ENCODE measurements at places on chromosomes 16 and 17. TPM values are rescaled to one million over a fixed set of nuclear protein-coding genes. Genes with fewer than 3 reads are reported as not detected.

TEX14 gene
- under 0.01 TPM for total RNA-seq

GGNBP2 gene
- total RNA-seq = 58.5 TPM

TNFRSF17 gene
- not detected for total RNA-seq

KIF18B gene
- 0.81 TPM for total RNA-seq

KRTAP9-2 gene
- not detected for total RNA-seq

STARD3 gene
- total RNA-seq = 29.5 TPM

SOST gene
- total RNA-seq = not detected

CDC6 gene
- total RNA-seq = 2.3 TPM

AOC2 gene
- 1.3 TPM for total RNA-seq

OTOP2 gene
- total RNA-seq = not detected

GPS2 gene
- 53.2 TPM for total RNA-seq
